ENCODE measurements at places on chromosomes 16 and 17.
A peak's percentile ranks its signal among the peaks of the same experiment; 100 is the strongest.

- no peak for DNase-seq
Observed at GRCh38 chr17:77242118-77242851, 101.5 kb downstream of the SEC14L1 start.

GRCh38 chr16:79970551-79971236 is 370.2 kb upstream of the MAF start:
- DNase-seq = no peak

GRCh38 chr16:83066011-83066410 is 439.2 kb downstream of the CDH13 start:
- DNase-seq = no peak

GRCh38 chr16:85677383-85677967 is 11.3 kb downstream of the GINS2 start:
- no peak for DNase-seq

- DNase-seq = no peak
Observed at GRCh38 chr16:70634861-70635260, 11.5 kb upstream of the IL34 start.

DNA sequence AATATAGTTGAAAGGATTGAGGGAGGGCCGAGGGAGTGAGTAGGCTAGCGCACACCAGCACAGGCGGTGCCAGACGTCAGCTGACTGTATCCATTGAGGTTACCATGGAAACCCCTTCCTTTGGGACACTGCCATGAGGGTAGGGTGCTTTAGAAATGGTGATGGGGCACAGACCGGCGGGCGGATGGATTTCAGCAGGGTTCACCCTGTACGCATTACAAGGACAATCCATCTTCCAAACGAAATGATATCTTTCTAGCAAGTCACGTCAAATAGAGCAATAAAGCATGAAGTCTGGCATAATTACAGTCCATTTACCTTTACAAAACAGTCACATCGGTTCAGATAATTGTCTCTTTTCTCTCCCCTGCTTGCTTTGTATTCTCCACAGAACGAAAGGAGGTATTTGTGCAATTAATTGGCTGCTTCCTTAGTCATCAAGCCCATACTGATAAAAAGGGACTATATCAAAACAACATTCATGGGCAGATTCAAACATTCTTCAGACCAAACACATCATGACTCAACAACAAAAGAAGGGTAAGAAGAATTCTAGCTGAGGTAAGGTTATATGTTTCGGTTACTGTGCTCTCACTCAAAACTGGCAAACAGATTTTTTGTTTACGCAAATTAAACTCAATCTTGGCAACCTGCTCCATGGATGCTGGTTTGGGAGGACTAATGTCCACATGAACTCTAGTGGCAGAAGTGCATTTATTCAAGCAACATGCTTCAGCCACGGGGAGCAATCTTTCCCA is 140.6 kb downstream of the CDK5R1 start:
- DNase-seq = no peak

GRCh38 chr16:83238949-83239691 is 568.7 kb upstream of the HSBP1 start:
- no peak for DNase-seq

DNA sequence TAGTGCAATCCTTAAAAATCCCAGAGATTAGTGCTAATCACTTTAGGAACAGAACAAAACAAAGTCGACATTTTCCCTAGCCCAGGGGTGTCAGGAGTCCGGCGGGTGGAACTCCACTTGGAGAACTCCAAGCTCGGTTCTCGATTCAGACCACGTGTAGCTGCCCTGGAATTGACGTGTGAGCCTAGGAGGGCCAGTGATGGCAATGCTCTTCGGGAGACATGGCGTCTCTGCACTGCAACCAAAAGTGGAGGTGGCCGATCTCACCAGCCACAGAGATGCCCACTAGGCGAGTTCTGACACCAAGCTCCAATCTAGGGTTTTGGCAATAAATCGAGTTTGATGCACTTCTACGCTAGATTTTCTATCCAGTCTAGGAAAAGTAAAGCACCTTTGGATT is 17.6 kb downstream of the MAP1LC3B start:
- DNase-seq = no peak

DNA sequence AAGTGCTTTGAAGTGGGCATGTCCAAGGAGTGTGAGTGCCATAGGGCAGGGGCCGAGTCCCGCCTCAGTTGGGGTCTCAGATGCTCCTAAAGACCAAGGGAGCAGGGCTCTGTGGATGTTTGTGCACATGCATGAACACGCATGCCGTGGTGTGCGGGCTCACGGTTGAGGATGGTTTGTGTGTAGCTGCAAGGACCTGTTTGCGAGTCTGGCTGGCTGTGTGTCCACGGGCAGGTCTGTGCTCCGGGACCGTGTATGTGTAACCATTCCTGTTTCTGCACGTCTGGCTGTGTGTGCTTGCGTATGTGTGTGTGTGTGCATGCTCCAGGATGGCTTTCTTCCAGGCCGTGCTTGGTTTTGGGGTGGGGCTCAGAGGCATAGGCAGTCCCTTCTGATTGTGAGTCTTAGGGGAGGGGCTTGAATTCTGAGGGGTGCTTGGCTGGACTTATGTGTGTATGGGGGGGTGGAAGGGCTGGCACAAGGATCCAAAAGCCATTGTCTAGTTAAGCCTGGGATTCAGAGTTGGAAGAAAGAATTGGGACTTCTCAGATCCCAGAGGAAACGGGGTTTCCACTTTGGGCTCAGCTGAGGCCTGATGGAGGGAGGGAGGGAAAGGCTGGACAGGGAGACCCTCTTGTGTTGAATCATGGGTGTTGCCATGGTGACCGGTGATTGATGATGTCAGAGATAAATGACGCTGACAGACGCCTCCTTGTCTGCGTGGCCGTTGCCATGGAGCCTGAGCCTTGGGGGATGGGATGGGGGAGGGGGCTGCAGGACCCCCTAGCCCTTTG is 14.4 kb downstream of the GJD3 start:
- no peak for DNase-seq

DNA sequence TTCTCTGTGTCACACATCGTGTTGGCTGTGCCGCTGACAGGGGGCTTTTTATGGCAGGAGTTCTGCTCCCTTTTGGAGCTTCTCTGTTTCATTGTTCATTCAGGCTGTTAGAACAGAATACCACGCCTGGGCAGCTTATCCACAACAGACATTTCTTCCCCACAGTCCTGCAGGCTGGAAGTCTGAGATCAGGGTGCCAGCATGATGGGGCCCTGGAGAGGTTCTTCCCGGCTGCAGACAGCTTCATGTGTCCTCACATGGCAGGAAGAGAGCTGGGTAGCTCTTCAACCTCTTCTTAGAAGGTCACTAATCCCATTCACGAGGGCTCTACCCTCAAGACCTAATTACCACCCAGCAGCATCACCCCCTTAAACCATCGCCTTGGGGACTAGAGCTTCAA is 65.1 kb downstream of the DHRS7C start:
- no peak for DNase-seq

DNA sequence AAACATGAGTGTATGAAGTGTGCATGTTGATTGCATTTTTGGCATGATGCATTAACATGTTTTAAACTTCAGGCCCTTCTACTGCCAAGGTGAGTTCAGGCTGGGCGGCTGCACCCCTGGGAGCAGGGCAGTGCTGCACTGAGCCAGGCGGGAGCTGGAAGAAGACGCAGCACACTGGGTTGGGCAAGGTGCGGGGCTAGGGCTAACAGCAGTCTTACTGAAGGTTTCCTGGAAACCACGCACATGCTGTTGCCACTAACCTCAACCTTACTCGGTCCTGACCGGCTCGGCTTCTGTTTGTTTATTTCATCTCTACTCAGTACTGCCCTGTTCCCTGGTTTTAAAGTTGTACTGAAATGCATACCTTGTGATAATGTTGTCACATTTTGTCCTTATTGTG is 61.0 kb downstream of the MAP2K4 start:
- no peak for DNase-seq

- DNase-seq = no peak
Observed at GRCh38 chr17:6981426-6981825, 14.4 kb upstream of the ALOX12 start.

DNA sequence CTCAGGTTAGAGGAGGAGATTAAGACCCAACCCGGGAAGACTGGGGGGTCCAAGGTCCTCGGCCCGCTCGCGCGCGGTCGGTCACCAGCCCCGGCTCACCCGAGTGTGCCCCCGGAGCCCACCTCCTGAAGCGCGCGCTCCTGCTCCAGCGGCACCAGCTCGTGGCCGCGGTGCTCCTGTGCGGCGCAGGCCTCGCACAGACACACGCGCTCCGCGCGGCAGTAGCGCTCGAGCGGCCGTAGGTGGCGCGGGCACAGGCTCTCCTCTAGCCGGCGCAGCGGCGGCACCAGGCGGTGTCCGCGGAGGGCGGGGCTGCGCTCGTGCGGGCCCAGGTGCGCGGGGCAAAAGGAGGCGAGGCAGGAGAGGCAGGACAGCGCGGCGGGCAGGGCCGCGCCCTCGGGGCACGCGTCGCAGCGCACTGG is 618 bp downstream of the TRIM47 start:
- DNase-seq = peak; percentile 85

- peak; percentile 74 for DNase-seq
Observed at GRCh38 chr16:27867122-27868110, 196.1 kb downstream of the GSG1L start.

- DNase-seq = no peak
Observed at GRCh38 chr16:80063713-80064069, 463.2 kb upstream of the MAF start.

DNA sequence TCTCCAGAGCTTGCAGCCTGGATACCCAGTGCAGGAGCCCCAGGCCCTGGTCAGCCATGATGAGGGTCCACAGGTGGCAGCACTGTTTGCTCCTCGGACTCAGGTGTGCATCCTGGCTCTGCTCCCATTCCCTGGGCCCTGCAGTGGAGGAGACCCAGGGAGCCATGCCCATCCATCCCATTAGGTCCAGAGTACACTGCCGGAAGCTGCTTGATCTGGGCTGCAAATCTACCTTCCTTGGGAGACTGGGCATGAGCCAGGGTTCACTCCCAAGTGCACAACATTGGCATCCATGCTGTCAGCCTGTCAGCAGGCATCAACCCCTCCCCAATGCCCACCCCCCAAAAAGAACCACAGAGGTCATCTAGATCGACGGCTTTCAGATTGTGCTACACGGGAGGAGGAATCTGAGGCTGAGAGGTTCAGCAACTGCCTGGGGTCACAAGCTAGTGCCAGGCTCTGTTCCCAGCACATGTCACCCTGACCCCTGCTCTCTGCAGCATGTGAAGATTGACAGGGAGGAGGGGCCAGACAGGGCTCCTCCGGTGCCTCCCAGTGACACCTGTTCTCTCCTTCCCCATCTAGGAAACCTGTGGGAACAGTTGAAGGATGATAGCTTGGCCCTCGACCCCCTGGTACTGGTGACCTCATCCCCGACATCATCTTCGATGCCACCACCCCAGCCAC is 15.7 kb downstream of the UNC119 start:
- no peak for DNase-seq

DNA sequence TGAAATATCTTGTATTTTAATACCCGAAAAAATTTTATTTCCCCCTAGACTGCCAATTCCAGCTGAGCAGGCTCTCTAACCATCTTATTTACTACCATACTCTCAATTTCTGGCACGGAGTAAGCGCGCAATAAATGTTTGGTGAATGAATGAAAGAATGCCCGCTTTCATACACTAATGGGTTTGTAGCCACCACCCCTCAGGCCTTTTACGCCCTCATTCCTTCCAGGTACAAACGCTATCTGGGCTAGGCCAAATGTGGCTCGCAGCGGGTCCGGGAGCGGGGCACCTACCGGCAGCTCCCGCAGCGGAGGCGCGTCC is 536 bp upstream of the PLD2 start:
- no peak for DNase-seq

GRCh38 chr17:7445619-7445968 is 733 bp downstream of the CHRNB1 start:
- DNase-seq = peak; percentile 68

GRCh38 chr16:52451971-52452421 is 94.9 kb downstream of the TOX3 start:
- DNase-seq = no peak

- no peak for DNase-seq
Observed at GRCh38 chr16:26396511-26397235, 670.1 kb upstream of the C16orf82 start.

- DNase-seq = no peak
Observed at GRCh38 chr17:10063730-10064241, 134.6 kb downstream of the GAS7 start.

- DNase-seq = peak; percentile 80
Observed at GRCh38 chr17:75633486-75634375, 497 bp downstream of the SMIM5 start.

DNA sequence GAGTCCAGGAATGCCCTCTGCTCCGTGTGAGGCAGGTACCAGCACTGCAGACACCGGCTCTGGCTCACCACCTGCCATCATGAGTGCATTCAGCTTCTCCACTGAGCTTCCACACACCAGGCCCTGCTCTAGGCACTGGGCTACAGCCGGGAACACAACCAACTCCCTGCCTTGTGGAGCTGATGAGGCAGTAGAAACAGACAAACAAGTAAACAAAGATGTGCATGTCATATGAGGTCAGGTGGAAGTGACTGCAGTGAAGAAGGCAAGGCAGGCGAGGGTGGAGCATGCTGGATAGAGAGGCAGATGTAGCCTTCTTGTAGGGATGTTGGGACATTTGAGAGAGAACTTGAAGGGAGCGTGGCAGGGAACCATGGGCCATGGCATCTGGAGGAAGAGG is 5.0 kb downstream of the NLRC5 start:
- no peak for DNase-seq

GRCh38 chr16:89005201-89006035 is 28.4 kb upstream of the CBFA2T3 start:
- no peak for DNase-seq

DNA sequence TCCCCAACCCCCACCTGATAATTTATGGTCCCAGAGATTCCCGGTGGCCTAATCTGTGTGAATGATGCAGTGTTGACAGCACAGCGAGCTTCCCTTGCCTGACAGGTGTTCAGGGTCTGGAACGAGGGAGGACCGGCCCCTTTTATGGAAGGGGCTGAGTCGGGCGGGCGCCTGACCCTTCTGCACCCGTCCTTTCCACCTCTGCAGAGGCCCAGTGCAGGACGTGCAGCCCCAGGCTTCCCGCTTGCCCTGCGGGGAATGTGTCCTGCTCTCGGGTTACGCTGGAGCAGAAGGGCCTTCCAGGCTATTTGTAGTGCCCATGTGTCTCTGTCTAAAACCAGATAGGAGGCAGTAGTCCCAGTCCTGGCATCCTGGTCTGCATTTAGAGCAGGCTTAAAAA is 16.2 kb downstream of the SMTNL2 start:
- no peak for DNase-seq

- DNase-seq = no peak
Observed at GRCh38 chr16:78444-79150, 572 bp downstream of the MPG start.

GRCh38 chr16:24174504-24174903 is 81.6 kb upstream of the CACNG3 start:
- no peak for DNase-seq

GRCh38 chr16:51166091-51166490 is 15.0 kb upstream of the SALL1 start:
- no peak for DNase-seq

- no peak for DNase-seq
Observed at GRCh38 chr17:36205637-36206485, 5.0 kb upstream of the CCL4L2 start.
